ENCODE measurements at places on chromosomes 6 and 20.

DNA sequence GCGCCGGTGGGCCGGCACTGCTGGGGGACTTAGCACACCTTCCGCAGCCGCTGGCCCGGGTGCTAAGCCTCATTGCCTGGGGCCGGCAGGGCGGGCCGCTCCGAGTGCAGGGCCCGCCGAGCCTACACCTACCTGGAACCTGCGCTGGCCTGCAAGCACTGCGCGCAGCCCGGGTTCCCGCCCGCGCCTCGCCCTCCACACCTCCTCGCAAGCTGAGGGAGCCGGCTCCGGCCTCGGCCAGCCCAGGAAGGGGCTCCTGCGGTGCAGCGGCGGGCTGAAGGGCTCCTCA lies 10.7 kb upstream of the MPC1 start:
- no peak for DNase-seq

- DNase-seq, result no peak
Measured at GRCh38 chr6:167306401-167306998, 15.4 kb downstream of the UNC93A start.

- no peak for DNase-seq
Measured at GRCh38 chr6:38909015-38909730, 139.4 kb upstream of the GLP1R start.

DNA sequence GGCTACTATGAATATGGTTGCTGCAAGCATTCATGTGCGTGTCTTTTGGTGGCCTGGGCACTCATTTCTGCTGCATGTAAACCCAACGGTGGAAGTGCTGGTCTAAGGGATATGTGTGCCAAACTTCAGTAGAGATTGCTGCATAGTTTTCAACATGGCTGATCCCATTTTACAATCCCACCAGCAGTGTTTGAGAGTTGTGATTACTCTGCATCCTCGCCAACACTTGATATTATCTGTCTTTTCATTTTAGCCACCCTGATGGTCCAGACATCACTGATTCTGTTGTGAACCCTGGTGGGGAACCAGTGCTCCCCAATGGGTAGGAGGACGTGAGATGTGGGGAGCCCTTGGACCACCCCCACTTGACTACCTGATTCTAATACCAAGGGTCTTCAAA lies 27.5 kb downstream of the PACSIN1 start:
- DNase-seq, result no peak

GRCh38 chr6:33521489-33522091 lies 58.5 kb downstream of the BAK1 start:
- DNase-seq, result no peak

DNA sequence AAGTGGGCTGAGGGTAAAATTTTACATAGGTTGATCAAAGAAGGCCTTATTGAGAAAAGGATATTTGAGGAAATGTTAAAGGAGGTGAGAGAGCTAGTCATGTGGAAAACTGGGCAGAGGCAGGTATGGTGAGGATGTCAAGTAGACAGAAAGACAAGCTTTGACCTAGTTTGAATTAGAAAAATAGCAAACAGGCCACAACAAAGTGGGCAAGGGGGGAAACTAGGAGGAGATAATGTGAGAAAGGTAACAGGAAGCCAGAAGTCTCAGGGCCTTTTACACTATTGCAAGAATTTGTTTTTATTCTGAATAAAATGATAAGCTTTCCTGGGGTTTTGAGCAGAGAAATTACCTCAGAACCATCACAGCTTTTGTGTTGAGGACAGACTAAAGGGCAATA lies 115.7 kb downstream of the RWDD2A start:
- no peak for DNase-seq

Data from esophagus muscularis mucosa (tissue), 4 donors.